ENCODE measurements at places on chromosomes 3 and 15.

DNA sequence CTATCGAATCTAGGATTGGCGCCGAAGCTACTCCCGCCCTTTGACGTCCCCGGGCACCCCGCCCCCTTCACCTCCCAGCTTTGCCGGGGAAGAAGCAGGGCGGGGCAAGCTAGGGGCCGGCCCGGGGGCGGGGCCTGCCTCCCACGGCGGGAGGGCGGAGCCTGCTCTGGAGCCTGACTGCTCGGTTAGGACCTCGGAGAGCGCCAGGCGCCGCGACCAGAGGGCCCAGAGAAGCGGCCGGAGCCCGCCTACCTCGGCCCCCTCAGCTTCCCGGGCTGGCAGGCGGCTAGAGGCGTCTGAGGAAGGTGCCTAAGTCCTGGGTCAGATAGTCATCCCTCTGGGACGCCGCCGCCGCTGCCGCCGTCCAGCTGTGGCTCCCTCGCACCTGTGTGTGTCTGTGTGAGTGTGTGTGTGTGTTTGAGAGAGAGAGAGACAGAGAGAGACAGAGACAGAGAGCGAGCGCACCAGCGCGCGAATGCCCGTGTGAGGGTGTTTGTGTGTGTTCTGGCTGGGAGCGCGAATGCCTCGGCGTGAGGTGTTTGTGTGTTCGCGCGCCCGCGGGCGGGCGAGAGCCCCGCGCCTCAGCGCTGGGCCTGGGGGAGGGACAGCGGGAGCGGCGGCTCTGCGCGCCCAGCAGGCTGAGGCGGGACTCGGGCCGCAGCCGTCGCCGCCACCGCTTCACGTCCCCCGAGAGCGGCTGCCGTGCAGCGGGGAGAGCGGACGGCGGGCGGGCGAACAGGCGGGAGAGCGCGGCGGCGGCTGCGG lies at the start of gene STXBP5L:
TSS of gene STXBP5L (plus strand) at position 176 of the 765 bp plus-strand sequence. CDS start 1,374 bp downstream, outside the sequence.
- peaks cover 24% of the 10 kb centered on the region for H3K4me1 ChIP-seq
- H3K27ac ChIP-seq: peak within 1 kb of the TSS; percentile 53
- peak; percentile 98 for DNase-seq
- no peaks in the 10 kb centered on the region for H3K36me3 ChIP-seq
- H3K27me3 ChIP-seq: peaks cover 41% of the 10 kb centered on the region
- peak within 1 kb of the TSS; percentile 90 for H3K4me3 ChIP-seq

DNA sequence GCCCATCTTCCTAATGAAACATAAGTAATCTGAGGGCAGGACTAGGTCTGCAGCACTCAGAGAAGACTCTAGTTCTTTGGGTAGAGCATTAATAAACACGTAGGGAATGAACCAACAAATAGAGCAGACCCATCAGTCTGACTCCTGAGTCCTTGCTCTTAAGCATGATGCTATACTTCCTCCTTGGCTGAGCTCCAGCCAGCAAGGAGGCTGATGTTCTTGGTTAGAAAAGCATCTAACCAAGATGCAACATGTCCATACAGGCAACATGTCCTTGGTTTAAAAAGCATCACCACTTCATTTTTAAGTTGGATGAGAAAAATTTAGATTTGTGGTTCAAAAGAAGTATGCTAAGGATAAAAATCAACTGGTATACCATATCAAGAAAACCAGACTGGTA lies 8.5 kb upstream of the MYH15 start:
- no peaks in the 10 kb centered on the region for H3K27me3 ChIP-seq
- H3K4me3 ChIP-seq: no peak overlapping the region
- no peak overlapping the region for H3K27ac ChIP-seq
- no peaks in the 10 kb centered on the region for H3K36me3 ChIP-seq
- DNase-seq: no peak

GRCh38 chr3:194908496-194908895 lies 222.8 kb downstream of the FAM43A start:
- H3K36me3 ChIP-seq: no peaks in the 10 kb centered on the region
- peaks cover 23% of the 10 kb centered on the region for H3K27me3 ChIP-seq
- H3K27ac ChIP-seq: no peak overlapping the region
- H3K4me3 ChIP-seq: no peak overlapping the region
- H3K4me1 ChIP-seq: peaks cover 7% of the 10 kb centered on the region
- no peak for DNase-seq

DNA sequence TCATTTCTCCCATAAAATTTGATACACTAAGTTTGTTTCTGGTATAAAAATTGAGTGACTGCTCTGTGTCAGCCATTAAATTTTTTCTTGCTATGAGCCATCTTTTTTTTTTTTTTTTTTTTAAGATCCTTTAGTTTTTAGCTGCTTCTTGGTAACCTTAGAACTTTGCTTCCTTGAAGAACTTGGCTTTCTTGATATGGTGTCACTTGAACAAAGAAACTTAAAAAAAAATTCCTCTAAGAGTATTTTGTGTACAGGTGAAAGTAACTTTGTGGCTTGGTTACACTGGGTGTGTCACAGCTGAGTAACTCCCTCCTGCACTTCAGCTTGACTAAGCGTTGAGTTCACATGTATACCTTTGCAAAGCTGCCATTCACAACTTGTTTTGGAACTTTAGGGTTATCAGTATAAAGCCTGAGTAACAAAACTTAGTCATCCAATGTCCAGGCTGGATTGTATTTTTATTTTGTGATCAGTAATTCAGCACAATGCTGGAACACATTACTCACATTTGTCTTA lies 6.5 kb downstream of the CHD2 start:
- peak overlapping the region; percentile 95 for H3K4me3 ChIP-seq
- peaks cover 65% of the 10 kb centered on the region for H3K36me3 ChIP-seq
- no peaks in the 10 kb centered on the region for H3K27me3 ChIP-seq

GRCh38 chr3:52052831-52053306 lies 3.5 kb downstream of the DUSP7 start:
- peaks cover 24% of the 10 kb centered on the region for H3K36me3 ChIP-seq
- H3K4me1 ChIP-seq: peaks cover 34% of the 10 kb centered on the region
- no peaks in the 10 kb centered on the region for H3K27me3 ChIP-seq
- peak; percentile 73 for DNase-seq

GRCh38 chr3:22239011-22239410 lies 488.0 kb upstream of the ZNF385D start:
- no peak overlapping the region for H3K4me3 ChIP-seq
- H3K27ac ChIP-seq: no peak overlapping the region
- DNase-seq: no peak
- H3K27me3 ChIP-seq: no peaks in the 10 kb centered on the region

DNA sequence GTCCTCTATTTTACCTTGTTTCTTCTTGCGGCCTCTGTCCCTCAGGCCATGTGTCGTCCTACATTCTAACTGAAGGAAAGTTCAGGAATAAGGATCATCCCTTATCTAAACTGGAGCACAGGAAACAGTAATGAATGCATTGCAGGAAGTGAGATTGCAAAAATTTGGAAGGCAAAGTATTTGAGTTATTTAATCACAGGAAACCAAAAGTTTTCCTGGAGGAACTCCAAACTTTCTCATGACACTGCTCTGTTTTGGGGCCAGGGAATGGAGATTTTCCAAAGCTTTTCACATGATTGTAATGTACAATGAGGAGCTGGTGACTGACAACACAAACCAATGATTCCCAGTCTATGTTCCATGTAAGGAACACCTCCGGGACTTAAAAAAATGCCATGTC lies 57.8 kb upstream of the PLSCR4 start:
- DNase-seq: no peak
- no peaks in the 10 kb centered on the region for H3K36me3 ChIP-seq
- no peaks in the 10 kb centered on the region for H3K4me1 ChIP-seq

- H3K4me1 ChIP-seq: peaks cover 53% of the 10 kb centered on the region
- no peak overlapping the region for H3K4me3 ChIP-seq
- DNase-seq: no peak
- H3K36me3 ChIP-seq: no peaks in the 10 kb centered on the region
These were observed 10.3 kb downstream of the LIPC start for GRCh38 chr15:58442122-58442521.

- H3K27ac ChIP-seq: no peak overlapping the region
- H3K4me1 ChIP-seq: no peaks in the 10 kb centered on the region
- H3K36me3 ChIP-seq: peaks cover 54% of the 10 kb centered on the region
- no peak overlapping the region for H3K4me3 ChIP-seq
These were observed 16.7 kb upstream of the NR1I2 start for GRCh38 chr3:119765239-119765638.

GRCh38 chr3:11513817-11514135 lies 129.9 kb downstream of the VGLL4 start:
- no peak overlapping the region for H3K4me3 ChIP-seq
- H3K27ac ChIP-seq: peak overlapping the region; percentile 18
- DNase-seq: no peak
- peaks cover 62% of the 10 kb centered on the region for H3K4me1 ChIP-seq
- no peaks in the 10 kb centered on the region for H3K27me3 ChIP-seq

DNA sequence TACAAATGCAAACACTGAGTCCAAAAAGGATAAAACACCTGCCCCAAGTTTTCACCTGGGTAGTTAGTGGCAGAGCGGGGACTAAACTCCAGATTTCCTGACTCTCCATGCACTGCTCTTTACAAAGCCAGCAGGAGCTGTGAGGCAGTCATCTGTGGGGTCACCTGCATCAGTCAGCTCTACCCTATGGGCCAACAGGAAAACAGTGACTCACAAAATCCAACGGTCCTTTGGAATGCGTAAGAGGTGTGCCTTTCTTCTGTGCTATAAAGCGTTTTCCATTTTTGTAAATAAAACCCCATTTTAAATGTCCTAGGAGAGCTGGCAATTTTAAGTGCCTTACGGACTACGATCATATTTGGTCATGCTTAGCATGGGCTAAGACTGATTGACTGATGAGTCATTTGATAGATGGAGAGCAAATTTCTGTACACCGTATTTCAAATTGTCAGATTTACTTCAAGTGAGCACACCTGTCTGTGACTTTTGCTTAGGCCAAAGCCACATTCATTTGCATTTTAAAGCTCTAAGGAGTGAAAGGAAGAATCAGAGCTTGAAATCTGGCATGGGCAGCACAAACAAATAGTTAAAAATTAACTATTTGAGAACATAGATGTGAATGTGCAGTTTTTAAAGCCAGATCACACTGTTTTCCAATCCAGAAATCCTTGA lies 4.4 kb upstream of the COL8A1 start:
- no peak overlapping the region for H3K4me3 ChIP-seq
- no peaks in the 10 kb centered on the region for H3K36me3 ChIP-seq
- H3K27ac ChIP-seq: no peak overlapping the region
- no peak for DNase-seq

DNA sequence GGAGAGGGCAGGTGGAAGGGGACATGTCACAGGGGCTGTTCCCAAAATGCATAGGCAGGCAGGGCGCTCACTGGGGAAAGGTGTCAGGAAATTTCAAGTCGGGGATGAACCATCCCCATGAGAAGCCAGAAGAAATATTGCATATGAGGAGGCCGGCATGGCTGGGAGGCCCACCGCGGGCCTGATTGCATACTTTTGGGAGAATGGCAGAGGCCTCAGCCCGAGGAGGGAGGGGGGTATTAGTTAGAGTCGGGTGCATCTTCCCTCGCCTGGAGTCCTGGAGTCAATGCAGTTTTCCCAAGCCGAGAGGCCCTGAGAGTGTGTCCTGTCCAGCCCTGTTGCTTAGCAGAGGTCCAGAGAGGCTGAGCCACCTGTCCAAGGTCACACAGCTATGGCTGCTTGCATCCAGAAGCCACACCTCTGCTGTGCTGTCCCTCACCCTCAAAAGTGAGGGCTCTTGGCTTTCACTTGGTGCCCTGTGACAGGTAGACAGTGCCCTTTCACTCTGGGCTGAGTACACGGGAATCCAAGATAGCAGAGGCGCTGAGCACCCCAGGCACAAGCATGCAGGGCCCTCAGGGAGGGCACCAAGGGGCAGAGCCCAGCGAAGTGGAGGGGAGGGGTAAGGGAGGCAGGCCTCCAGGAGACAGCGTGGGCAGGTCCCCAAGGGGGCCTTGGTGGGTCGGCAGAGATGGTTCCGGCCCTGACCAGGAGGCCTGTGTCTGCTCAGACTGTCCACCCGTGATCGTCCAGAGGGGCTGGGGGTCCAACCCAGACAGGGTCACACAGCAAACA lies 48.5 kb downstream of the GRIP2 start:
- DNase-seq: no peak
- peaks cover 9% of the 10 kb centered on the region for H3K36me3 ChIP-seq
- peaks cover 5% of the 10 kb centered on the region for H3K4me1 ChIP-seq
- no peaks in the 10 kb centered on the region for H3K27me3 ChIP-seq
- H3K4me3 ChIP-seq: no peak overlapping the region

- H3K4me1 ChIP-seq: peaks cover 23% of the 10 kb centered on the region
- peaks cover 61% of the 10 kb centered on the region for H3K27me3 ChIP-seq
- H3K27ac ChIP-seq: no peak overlapping the region
- no peak for DNase-seq
These were observed 9.3 kb downstream of the PAK6 start for GRCh38 chr15:40248006-40248783.

- H3K27me3 ChIP-seq: no peaks in the 10 kb centered on the region
- H3K27ac ChIP-seq: no peak overlapping the region
- H3K4me3 ChIP-seq: no peak overlapping the region
- DNase-seq: no peak
- H3K36me3 ChIP-seq: peaks cover 5% of the 10 kb centered on the region
- H3K4me1 ChIP-seq: peaks cover 7% of the 10 kb centered on the region
These were observed 56.6 kb downstream of the MOBP start for GRCh38 chr3:39524107-39524506.

- peaks cover 32% of the 10 kb centered on the region for H3K4me1 ChIP-seq
- H3K36me3 ChIP-seq: no peaks in the 10 kb centered on the region
- no peak overlapping the region for H3K27ac ChIP-seq
- H3K27me3 ChIP-seq: peaks cover 4% of the 10 kb centered on the region
- no peak for DNase-seq
- H3K4me3 ChIP-seq: no peak overlapping the region
These were observed 151.7 kb downstream of the MCTP2 start for GRCh38 chr15:94383041-94383440.

GRCh38 chr15:99681990-99682389 lies 51.2 kb downstream of the LYSMD4 start:
- peaks cover 84% of the 10 kb centered on the region for H3K36me3 ChIP-seq
- no peaks in the 10 kb centered on the region for H3K27me3 ChIP-seq
- H3K4me1 ChIP-seq: no peaks in the 10 kb centered on the region
- no peak for DNase-seq
- H3K27ac ChIP-seq: no peak overlapping the region

- no peak for DNase-seq
- H3K4me3 ChIP-seq: no peak overlapping the region
- H3K27ac ChIP-seq: no peak overlapping the region
- peaks cover 11% of the 10 kb centered on the region for H3K4me1 ChIP-seq
- H3K36me3 ChIP-seq: no peaks in the 10 kb centered on the region
These were observed 54.1 kb upstream of the CCR2 start for GRCh38 chr3:46299608-46300460.

DNA sequence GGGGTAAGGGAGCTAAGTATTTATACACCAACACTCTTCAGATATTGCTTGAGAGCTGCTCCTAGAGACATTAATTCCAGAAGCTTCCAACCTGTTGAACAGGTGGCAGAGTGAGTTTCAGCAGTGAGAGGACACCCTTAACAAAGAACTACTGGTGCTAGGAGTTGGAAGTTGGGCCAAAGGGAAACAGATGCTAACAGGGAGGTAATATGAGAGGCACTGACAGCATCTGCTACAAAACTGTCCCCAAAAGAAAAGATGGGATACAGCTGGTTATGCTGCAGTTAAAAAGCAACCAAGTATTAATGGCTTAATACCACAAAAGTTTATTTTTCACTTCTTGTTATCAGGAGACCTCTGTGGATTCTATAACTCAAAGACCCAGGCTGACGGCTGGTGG lies 104.5 kb upstream of the SATB1 start:
- no peak overlapping the region for H3K27ac ChIP-seq
- DNase-seq: no peak
- H3K4me3 ChIP-seq: no peak overlapping the region

All from nephron progenitor cell (in vitro differentiated cells).